ENCODE measurements at places on chromosomes 2 and 18. TPM values are rescaled to one million over a fixed set of nuclear protein-coding genes. Genes with fewer than 3 reads are reported as not detected.

DNA sequence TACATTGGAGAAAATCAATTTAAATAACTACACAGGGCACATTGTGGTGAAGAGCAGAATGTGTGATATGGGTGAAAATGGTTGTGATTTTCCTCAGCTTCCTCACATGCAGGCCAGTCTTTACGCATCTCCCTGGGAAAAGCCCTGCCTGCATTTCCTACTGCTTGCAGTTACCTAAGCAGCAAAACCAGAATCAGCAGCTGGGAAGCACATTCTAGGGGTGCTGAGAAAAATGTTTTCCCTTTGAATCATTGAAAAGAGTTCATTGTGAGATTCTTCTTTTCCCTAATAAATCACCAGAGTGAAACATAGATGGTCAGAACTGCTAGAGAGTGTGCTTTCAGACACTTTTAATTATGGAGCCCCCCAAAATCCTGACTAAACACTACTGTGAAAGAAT lies 656.0 kb downstream of the TDRD15 start:
- no peaks in the 10 kb centered on the region for H3K36me3 ChIP-seq
- no peak overlapping the region for H3K4me3 ChIP-seq
- no peaks in the 10 kb centered on the region for H3K4me1 ChIP-seq
- DNase-seq = no peak
- no peaks in the 10 kb centered on the region for H3K27me3 ChIP-seq

DNA sequence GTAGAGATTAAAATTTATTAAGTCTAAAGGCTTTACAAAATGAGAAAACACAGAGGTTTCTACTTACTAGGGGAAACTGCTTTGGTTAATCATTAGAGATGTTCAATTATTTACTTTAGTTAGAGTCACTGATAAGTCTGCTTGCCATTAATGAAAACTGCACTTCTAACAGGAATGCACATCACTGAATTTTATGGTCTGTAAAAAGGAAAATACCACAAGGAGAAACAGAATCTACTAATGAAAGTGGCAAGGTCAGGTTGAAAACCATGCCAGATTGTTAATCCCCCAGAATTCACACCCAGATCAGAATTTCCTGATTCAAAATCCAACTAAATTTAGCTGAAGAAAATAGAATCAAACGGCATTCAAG lies 90.5 kb upstream of the GRB14 start:
- H3K27ac ChIP-seq = no peak overlapping the region
- no peak overlapping the region for H3K4me3 ChIP-seq
- no peaks in the 10 kb centered on the region for H3K36me3 ChIP-seq
- DNase-seq = no peak

DNA sequence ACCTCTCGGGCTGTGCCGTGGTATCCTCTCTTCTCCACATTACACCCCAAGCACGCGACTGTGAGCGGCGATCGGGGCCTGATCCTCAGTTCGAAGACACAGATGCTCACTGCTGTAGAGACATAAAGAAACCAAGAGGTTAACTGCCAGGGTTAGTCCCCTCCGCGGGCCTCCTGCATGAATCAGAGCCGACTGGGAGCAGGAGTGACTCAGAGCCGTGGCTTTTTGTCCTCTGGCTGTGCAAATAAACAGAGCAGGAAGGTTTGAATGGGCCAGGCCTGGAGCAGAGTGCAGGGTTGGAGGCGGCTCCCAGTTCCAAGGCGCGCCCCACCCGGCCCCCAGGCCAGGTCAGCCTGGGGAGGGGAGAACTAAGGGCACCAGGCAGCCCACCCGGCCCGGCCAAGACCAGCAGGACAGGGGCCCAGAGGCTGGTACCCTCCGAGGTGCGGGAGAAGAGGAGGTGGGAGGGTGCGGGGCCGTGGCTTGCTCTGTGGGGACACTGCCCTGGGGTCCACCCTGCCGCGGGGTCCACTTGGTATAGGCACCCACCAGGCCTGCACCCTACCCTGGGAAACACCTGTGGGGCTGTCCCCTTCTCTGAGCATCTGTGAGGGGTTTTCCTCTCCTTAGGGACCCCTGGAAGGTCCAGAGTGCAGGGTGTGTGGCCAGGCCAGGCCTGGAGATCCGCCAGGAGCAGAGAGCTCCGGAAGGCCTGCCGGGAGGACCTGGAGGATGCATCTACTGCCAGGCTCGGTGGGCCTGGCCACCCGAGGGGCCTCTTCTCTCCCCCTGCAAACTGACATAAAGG lies 16.5 kb downstream of the TWIST2 start:
- no peak overlapping the region for H3K4me3 ChIP-seq
- no peaks in the 10 kb centered on the region for H3K36me3 ChIP-seq
- H3K27me3 ChIP-seq = no peaks in the 10 kb centered on the region
- no peaks in the 10 kb centered on the region for H3K4me1 ChIP-seq
- DNase-seq = no peak
- no peak overlapping the region for H3K27ac ChIP-seq

DNA sequence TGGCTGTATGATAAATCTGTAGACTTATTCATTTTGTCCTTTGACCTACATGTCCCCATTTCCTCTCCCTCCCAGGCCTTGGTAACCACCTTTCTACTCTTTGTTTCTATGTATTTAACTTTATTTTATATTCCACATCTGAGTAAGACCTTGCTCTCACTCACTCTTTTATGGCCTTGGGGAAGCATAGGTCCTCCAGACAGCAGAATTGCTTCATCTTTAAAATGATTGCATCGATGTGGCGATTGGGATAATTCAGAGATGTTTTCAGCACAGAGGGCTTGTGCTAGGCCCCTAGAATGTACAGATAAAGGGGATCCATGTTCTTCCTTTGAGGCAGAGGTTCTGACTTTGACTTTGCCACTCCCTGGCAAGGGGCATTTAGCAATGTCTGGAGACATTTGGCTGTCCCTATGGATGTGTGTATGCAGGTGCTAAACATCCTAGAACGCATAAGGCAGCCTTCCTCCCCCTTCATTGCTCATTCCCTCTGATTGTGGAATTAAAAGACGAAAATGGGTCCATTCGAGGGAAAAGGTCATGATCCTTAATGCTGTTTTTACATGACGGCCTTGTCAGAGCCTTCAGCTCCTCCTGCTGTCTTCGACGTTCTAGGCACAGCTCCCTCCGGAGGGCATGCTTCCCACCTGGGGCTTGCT lies 1.2 kb upstream of the GPR39 start:
- no peaks in the 10 kb centered on the region for H3K36me3 ChIP-seq
- H3K4me1 ChIP-seq = no peaks in the 10 kb centered on the region
- no peak overlapping the region for H3K27ac ChIP-seq
- no peak overlapping the region for H3K4me3 ChIP-seq

DNA sequence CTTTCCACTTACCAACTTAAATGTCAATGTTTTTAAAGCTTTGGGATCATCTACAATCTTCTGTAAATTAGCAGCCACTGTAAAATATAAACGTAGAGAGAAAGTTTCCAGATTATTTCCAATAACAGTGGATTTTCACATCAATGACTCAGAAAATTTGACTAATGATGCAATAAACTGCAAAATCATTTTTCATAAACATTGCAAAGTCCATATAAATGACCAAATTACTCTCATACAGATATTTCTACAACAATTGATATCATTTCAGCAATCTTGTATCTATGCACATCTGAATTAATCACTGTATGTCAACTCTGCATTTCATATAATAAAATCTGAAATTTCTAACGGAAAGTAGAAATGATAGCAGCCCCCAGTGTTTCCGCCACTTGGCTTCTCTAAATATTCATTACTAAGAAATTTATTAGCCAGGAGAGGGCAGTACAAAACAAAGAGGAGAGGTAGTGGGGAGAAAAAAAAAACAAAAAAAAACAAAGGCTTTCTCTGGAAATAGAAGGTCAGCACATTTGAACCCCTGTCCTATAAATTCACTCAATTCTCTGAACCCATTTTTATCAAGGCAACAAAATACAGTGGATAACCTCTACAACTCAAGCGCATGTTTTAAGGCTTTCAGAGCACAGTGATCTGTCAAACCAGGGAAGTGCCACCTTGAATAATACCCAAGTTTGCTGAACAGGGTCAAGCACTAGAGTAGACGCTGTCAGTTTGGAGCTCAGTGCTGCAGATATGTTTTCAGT lies 282.6 kb downstream of the STK39 start:
- no peak overlapping the region for H3K4me3 ChIP-seq
- no peak for DNase-seq
- H3K36me3 ChIP-seq = peaks cover 13% of the 10 kb centered on the region
- H3K27ac ChIP-seq = no peak overlapping the region
- H3K27me3 ChIP-seq = no peaks in the 10 kb centered on the region
- H3K4me1 ChIP-seq = peaks cover 6% of the 10 kb centered on the region

- peaks cover 2% of the 10 kb centered on the region for H3K4me1 ChIP-seq
- H3K4me3 ChIP-seq = no peak overlapping the region
- no peak overlapping the region for H3K27ac ChIP-seq
- peaks cover 17% of the 10 kb centered on the region for H3K36me3 ChIP-seq
Measured at GRCh38 chr2:134402410-134402809, 148.5 kb downstream of the MGAT5 start.

DNA sequence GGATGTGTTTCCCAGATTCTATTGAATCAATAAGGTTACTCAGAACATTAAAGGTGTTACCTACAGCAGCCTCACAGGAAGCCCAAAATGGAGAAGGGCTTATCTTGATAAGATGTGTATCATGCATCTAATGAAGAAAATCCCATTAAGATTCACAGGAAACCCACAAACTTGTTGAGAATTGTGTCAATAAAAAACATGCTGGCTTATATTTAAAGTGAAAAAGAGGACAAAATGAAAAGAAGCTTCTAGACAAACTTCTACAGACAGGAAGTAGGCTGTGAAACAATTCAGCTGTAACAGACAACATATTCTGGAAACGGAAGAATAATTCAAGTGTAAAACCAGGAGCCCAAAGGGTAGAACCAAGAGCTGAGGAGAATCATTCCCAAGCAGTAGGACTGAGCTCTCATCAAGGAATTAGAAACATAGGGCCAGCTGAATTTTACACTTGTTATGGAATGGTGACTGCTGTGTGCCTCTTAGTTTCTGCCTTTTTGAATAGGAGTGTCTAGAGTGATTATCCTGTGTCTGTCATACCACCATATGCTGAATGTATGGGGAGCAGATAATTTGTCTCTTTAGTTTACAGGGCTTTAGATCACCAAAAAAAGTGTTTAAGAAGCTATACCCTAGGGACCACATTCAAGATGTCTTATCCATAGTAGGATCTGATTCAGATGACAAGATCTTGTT lies 9.6 kb downstream of the IMMT start:
- peak overlapping the region; percentile 91 for H3K27ac ChIP-seq
- H3K4me3 ChIP-seq = peak overlapping the region; percentile 45
- no peak for DNase-seq
- peaks cover 76% of the 10 kb centered on the region for H3K4me1 ChIP-seq
- H3K27me3 ChIP-seq = no peaks in the 10 kb centered on the region

GRCh38 chr2:234251326-234252271 lies 201.1 kb downstream of the SPP2 start:
- H3K36me3 ChIP-seq = no peaks in the 10 kb centered on the region
- no peak for DNase-seq

- H3K27ac ChIP-seq = no peak overlapping the region
- no peak overlapping the region for H3K4me3 ChIP-seq
- no peak for DNase-seq
- peaks cover 3% of the 10 kb centered on the region for H3K36me3 ChIP-seq
Measured at GRCh38 chr2:55146263-55146662, 85.8 kb downstream of the CLHC1 start.

MTLN gene
- 35.2 TPM for total RNA-seq

HOXD11 gene
- not detected for total RNA-seq

ANKRD30BL gene
- total RNA-seq = not detected

Data from activated CD4-positive, alpha-beta T cell treated with anti-CD3 and anti-CD28 coated beads, Interleukin-2, amount 10 ng/mL, durations not matched to agents 7 days and 5 days (primary cell).